ENCODE measurements at places on chromosomes 2 and 18. TPM values are rescaled to one million over a fixed set of nuclear protein-coding genes. Genes with fewer than 3 reads are reported as not detected.
A peak's percentile ranks its signal among the peaks of the same experiment; 100 is the strongest.

The KIF3C gene
- 4.9 TPM for total RNA-seq

The SIX3 gene
- not detected for total RNA-seq

The ACTG2 gene
- not detected for total RNA-seq

The LBX2 gene
- total RNA-seq: 0.38 TPM

The LYG2 gene
- not detected for total RNA-seq

The IL36B gene
- not detected for total RNA-seq

The SPIRE1 gene
- total RNA-seq: 8.1 TPM

The SLC5A6 gene
- 110 TPM for total RNA-seq

The CD28 gene
- 64.1 TPM for total RNA-seq

DNA sequence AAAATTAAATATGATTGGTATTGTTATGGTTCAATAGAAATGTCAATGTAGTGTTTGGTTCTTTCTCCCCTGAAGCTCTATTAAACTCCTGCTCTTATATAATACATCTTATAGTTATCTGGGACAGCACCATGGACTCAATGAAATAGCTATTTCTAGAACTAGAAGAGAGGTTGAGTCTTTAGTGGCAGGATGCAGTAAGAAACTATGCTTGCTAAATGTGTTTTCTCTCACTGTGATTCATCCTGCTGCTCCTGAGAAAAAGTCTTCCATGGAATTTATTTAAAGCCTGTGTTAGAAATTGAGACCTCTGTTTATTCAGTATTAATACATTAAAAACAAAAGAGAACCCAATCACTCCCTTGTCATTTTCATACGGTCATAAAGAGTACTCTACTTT, 61.5 kb downstream of the G6PC2 start:
- H3K4me3 ChIP-seq: no peak overlapping the region
- DNase-seq: no peak

GRCh38 chr2:178530131-178530530, 49.9 kb downstream of the PLEKHA3 start:
- DNase-seq: no peak
- H3K4me1 ChIP-seq: no peaks in the 10 kb centered on the region
- no peak overlapping the region for H3K27ac ChIP-seq
- no peak overlapping the region for H3K4me3 ChIP-seq
- peaks cover 8% of the 10 kb centered on the region for H3K36me3 ChIP-seq

- no peaks in the 10 kb centered on the region for H3K36me3 ChIP-seq
- no peaks in the 10 kb centered on the region for H3K27me3 ChIP-seq
- DNase-seq: no peak
- H3K4me1 ChIP-seq: no peaks in the 10 kb centered on the region
Measured at GRCh38 chr2:191833356-191833755, 13.5 kb downstream of the CAVIN2 start.

- DNase-seq: no peak
- H3K36me3 ChIP-seq: no peaks in the 10 kb centered on the region
- H3K4me1 ChIP-seq: no peaks in the 10 kb centered on the region
- H3K27ac ChIP-seq: no peak overlapping the region
- no peak overlapping the region for H3K4me3 ChIP-seq
- H3K27me3 ChIP-seq: no peaks in the 10 kb centered on the region
Measured at GRCh38 chr2:98142106-98142791, 55.3 kb downstream of the VWA3B start.

DNA sequence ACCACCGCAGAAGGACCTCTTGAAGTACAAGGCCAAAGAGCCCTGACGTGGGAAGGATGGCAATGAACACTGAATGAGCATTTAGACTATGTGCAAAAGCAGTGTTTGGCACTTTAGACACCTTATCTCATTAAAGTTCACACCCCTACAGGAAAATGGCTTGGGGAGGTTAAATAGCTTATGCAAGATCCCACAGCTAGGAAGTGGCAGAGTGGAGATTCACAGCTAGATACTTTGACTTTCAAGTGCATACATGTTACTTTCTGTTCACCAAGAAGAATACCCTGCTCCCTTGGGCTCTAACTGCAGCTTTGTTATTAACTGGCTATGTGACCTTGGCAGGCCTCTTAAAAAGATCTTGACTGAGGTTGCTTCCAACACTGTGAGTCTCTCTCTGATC, 58.2 kb downstream of the ICOS start:
- DNase-seq: no peak
- no peak overlapping the region for H3K4me3 ChIP-seq
- H3K27ac ChIP-seq: no peak overlapping the region

GRCh38 chr18:63725682-63726480, 23.1 kb downstream of the SERPINB11 start:
- H3K4me1 ChIP-seq: no peaks in the 10 kb centered on the region
- H3K36me3 ChIP-seq: no peaks in the 10 kb centered on the region
- H3K27ac ChIP-seq: no peak overlapping the region
- DNase-seq: no peak
- H3K4me3 ChIP-seq: no peak overlapping the region
- no peaks in the 10 kb centered on the region for H3K27me3 ChIP-seq

DNA sequence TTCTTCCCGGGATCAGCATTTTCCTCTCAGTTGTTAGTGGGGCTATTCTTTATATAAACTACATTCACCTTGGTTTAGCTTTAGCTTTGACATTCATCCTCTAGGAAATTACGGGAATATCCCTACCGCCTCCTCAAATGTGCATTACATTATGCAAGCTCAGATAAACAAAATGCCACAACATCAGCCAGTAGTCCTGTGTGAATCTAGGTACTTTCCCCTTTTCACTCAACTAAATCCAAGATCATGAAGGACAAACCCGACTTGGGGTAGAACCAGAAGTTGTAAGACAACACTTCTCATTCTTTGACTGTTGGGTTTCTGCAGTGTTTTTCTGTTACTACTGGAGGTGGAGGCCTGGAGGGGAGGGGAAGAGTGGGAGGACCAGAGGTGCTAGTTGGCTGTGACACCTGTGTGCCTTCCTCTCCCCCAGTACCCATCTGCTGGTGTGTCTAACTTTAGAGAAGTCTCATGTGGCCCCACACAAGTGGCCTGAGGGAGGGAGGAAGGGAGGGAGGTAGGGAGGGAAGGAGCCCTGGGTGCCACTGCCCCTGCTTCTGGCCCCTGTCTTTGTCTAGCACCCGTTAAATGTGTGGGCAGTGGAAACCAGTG, 84.8 kb upstream of the BCL2L11 start:
- H3K4me1 ChIP-seq: no peaks in the 10 kb centered on the region
- no peak overlapping the region for H3K4me3 ChIP-seq
- H3K27ac ChIP-seq: no peak overlapping the region
- no peak for DNase-seq
- peaks cover 6% of the 10 kb centered on the region for H3K27me3 ChIP-seq

DNA sequence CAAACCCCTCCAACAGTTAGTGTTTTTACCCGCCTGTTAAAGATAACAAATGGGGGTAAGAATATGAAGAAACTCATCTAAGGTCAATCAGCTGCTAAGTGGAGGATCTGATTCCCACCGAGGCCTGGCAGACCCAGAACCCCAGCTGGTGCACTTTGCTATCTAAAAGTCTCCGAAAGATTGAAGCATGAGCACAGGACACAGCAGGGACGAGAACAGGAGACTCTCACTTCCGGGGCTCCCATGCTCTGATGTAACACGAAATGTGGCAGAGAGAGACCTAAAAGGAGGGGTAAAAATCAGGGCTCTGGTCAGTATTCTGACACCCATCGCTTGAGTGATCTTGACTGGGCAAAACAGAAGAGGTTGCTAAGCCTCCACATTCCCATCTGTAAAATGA, 119.7 kb downstream of the PDCL3 start:
- H3K4me1 ChIP-seq: peaks cover 4% of the 10 kb centered on the region
- no peak overlapping the region for H3K27ac ChIP-seq
- no peaks in the 10 kb centered on the region for H3K27me3 ChIP-seq
- no peak overlapping the region for H3K4me3 ChIP-seq

- DNase-seq: peak; percentile 52
- H3K36me3 ChIP-seq: no peaks in the 10 kb centered on the region
- no peak overlapping the region for H3K27ac ChIP-seq
- H3K4me1 ChIP-seq: no peaks in the 10 kb centered on the region
Measured at GRCh38 chr2:219308142-219309101, 779 bp downstream of the PTPRN start.

- no peak for DNase-seq
- no peak overlapping the region for H3K4me3 ChIP-seq
- no peaks in the 10 kb centered on the region for H3K36me3 ChIP-seq
Measured at GRCh38 chr2:112936927-112937232, 25.9 kb downstream of the IL37 start.

DNA sequence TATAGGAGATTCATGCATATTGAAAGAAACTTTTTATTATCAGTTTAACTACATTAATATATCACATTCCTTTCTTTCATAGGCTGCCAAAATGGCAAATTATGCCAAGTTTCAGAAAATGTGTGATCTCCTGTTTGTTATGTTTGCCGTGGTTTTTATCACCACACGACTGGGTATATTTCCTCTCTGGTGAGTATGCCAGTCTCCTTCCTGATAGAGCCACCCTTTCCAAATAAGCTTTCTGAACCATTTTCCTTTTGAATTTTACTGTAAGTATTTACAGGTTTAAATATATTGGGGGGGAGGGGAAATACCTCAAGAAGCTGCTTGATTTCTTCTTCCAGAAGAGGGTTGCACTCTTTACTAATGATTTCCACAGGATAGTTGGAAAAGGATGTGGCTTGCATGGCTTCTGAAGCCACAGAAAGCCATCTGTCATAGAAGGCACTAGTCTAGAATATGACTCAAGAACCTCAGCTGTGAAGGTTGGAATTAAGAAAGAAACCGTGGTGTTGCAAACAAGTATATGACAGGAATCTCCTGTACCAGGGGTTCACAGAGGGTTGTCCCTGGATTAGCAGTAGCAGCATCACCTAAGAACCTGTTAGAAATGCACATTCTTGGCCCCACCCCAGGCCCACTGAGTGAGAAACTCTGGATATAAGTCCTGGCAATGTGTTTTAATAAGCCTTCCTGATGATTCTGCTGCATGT, 84.5 kb upstream of the NOSTRIN start:
- no peak for DNase-seq
- H3K4me1 ChIP-seq: peaks cover 11% of the 10 kb centered on the region

GRCh38 chr2:66171530-66171929, 263.4 kb upstream of the MEIS1 start:
- no peaks in the 10 kb centered on the region for H3K4me1 ChIP-seq
- no peak overlapping the region for H3K4me3 ChIP-seq
- DNase-seq: no peak
- no peaks in the 10 kb centered on the region for H3K27me3 ChIP-seq
- H3K36me3 ChIP-seq: no peaks in the 10 kb centered on the region

GRCh38 chr18:32469190-32469651, 1.5 kb downstream of the GAREM1 start:
- no peak for DNase-seq
- peaks cover 13% of the 10 kb centered on the region for H3K4me1 ChIP-seq
- peak overlapping the region; percentile 35 for H3K4me3 ChIP-seq
- H3K27me3 ChIP-seq: peaks cover 18% of the 10 kb centered on the region
- H3K36me3 ChIP-seq: no peaks in the 10 kb centered on the region
- no peak overlapping the region for H3K27ac ChIP-seq

DNA sequence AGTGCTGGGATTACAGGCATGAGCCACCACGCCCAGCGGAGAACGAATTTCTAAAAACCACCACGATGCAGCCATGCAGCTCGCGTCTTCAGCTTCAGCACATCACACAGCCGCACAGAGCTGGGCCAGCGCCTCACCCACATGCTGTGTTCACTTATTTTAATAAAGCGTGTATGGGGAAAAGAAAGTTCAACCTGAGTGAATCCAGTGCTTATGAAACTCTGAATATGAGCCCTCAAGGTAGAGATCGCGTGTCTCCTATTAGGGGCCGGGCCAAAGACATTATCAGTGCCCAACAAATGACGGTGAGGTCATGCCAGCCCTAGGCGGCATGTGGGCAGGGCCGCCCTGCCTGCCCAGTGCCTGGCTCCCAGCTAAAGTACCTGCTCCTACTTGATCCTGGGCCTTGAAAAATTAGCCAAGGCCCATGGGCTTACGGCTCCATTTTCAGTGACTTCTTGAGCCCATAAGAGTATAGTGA, 44.3 kb downstream of the SPRED2 start:
- no peaks in the 10 kb centered on the region for H3K27me3 ChIP-seq
- no peaks in the 10 kb centered on the region for H3K36me3 ChIP-seq
- DNase-seq: no peak
- no peak overlapping the region for H3K4me3 ChIP-seq

- no peak overlapping the region for H3K4me3 ChIP-seq
- DNase-seq: no peak
- H3K36me3 ChIP-seq: peaks cover 11% of the 10 kb centered on the region
Measured at GRCh38 chr2:15554525-15555218, 6.5 kb downstream of the NBAS start.

DNA sequence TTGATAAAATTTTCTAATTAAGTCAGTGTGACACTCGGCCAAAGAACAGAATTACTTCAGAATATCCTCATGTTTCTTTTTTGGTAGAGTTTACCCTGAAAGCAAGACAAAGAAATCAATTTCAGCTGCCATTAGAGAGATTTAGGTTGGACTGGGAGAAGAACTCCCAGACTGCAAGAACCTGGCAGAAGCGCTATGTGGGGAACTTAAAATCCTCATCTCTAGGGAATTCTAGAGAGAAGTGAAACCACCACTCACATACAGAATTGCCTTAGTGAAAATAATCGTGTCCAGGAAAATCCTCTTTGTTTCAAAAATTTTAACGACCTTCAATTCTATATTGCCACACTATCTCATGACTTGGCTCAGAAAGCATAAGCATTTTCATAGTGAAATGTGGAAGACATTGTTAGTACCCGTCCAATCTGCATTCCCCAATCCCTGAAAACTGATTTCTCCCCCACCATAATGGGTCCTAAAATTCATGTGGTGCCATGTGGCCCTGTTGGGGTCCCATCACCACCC, 297.3 kb upstream of the MEIS1 start:
- no peaks in the 10 kb centered on the region for H3K4me1 ChIP-seq
- H3K27me3 ChIP-seq: no peaks in the 10 kb centered on the region
- no peak overlapping the region for H3K27ac ChIP-seq
- H3K36me3 ChIP-seq: no peaks in the 10 kb centered on the region

GRCh38 chr2:25844089-25844488, 34.2 kb downstream of the ASXL2 start:
- no peaks in the 10 kb centered on the region for H3K4me1 ChIP-seq
- H3K27ac ChIP-seq: no peak overlapping the region
- peaks cover 5% of the 10 kb centered on the region for H3K36me3 ChIP-seq
- no peak for DNase-seq
- H3K27me3 ChIP-seq: no peaks in the 10 kb centered on the region

DNA sequence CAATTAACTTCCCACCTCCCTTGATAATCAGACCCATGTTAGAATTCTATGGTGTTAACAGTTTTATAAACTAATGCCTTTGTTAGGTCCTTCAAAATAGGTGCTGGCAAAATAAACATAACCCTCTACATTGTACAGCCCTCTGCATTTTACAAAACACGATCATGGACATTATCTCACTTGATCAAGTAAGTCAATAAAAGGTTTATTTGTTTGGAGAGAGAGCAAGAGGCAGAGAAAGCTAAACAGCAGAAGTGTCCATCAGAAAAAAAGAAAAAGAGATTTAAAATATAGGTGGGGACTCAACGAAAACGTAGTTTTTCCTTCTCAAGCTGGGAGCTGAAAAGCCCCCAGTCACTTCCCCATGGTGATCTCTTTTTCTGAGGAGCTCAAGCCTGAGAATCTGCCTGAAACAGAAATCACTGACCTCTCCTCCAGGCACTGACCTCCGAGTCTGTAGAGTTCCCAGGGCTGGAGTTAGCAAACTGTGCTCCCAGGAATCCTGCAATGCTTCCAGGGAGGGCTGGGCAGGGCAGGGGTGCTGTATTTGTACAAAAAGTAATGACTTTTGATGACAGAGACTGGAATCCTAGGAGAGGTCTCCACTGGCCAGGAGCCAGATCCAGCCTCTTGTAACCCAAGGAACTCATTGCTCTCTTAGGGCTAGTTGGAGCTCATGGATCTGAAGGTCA, 137.8 kb upstream of the KLHL29 start:
- no peaks in the 10 kb centered on the region for H3K27me3 ChIP-seq
- H3K4me3 ChIP-seq: no peak overlapping the region
- no peak overlapping the region for H3K27ac ChIP-seq
- no peak for DNase-seq
